A549 treated with ZK216348 at 1 μM for 4 hours (cell line): ENCODE measurements at places on chromosomes 2 and 18. TPM values are rescaled to one million over a fixed set of nuclear protein-coding genes. Genes with fewer than 3 reads are reported as not detected.

LRRC30 gene
- total RNA-seq = not detected in 5 replicates

PLEKHH2 gene
- total RNA-seq = 0.89 to 1.8 TPM (median 1.5 TPM) in 5 replicates

PRKAG3 gene
- not detected in 5 replicates for total RNA-seq

TMEM200C gene
- not detected in 5 replicates for total RNA-seq

SIX3 gene
- 0.81 to 1.6 TPM (median 1.4 TPM) in 5 replicates for total RNA-seq

STAT4 gene
- total RNA-seq = 3.3 to 5.7 TPM (median 4.1 TPM) in 5 replicates

NT5C1B gene
- not detected in 5 replicates for total RNA-seq

SERPINB10 gene
- total RNA-seq = not detected in 5 replicates

LYPD1 gene
- total RNA-seq = 12.0 to 19.6 TPM (median 15.8 TPM) in 5 replicates

TEX44 gene
- total RNA-seq = not detected in 5 replicates

CCDC178 gene
- not detected in 5 replicates for total RNA-seq

C2orf80 gene
- total RNA-seq = not detected in 5 replicates

SERPINB3 gene
- total RNA-seq = 0.12 to 0.19 TPM (median 0.14 TPM) in 4 of 5 replicates, not detected in the other

XRCC5 gene
- 172 to 223 TPM (median 180 TPM) in 5 replicates for total RNA-seq

KCNS3 gene
- 0.93 to 2.0 TPM (median 1.1 TPM) in 5 replicates for total RNA-seq

GCG gene
- not detected in 5 replicates for total RNA-seq

PLB1 gene
- total RNA-seq = 1.5 to 1.9 TPM (median 1.8 TPM) in 5 replicates

NCKAP5 gene
- 0.79 to 1.4 TPM (median 1.1 TPM) in 5 replicates for total RNA-seq

AMER3 gene
- total RNA-seq = not detected in 5 replicates

RFTN2 gene
- total RNA-seq = not detected in 5 replicates
